Activated CD4-positive, alpha-beta memory T cell treated with anti-CD3 and anti-CD28 coated beads for 36 hours (primary cell): ENCODE measurements at places on chromosomes 11 and 22. TPM values are rescaled to one million over a fixed set of nuclear protein-coding genes. Genes with fewer than 3 reads are reported as not detected.

- no peak overlapping the region for H3K4me3 ChIP-seq
- no peaks in the 10 kb centered on the region for H3K36me3 ChIP-seq
- no peaks in the 10 kb centered on the region for H3K4me1 ChIP-seq
- H3K27ac ChIP-seq = no peak overlapping the region
- H3K27me3 ChIP-seq = peaks cover 5% of the 10 kb centered on the region
- no peak for DNase-seq
Observed at GRCh38 chr11:87006035-87006434, 31.7 kb upstream of the TMEM135 start.

DNA sequence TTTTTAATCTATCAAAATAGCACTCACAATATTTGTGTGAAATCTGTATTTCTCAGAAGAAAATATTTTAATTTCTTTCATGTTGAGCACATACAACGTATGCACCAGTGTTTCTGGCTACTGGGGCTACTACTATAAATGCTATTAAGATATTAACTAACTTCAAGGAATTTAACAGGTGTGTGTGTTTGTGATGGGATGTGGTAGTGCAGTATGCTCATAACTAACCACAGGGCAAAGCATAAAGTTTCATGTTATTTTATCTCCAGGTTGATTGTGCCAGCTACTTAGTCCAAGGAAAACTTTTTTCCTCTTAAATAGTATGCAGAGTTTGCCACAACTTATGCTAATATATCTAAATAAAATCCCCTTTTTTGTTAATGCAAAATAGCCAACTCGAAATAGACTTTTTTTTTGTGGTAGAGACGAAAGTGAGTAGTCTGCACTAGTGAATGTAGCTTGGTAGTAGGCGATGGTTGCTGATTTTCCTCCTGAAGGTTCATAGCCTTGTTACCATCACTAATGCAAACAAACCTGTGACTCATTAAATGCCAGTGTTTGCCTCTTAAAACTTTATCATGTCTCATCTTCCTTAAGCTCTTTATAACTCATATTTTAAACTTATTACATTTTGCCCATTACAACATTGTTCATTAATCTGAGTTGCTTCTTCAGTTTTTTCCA, 565.5 kb upstream of the ANO3 start:
- DNase-seq = no peak
- H3K27me3 ChIP-seq = no peaks in the 10 kb centered on the region
- no peak overlapping the region for H3K4me3 ChIP-seq
- H3K4me1 ChIP-seq = no peaks in the 10 kb centered on the region
- H3K27ac ChIP-seq = no peak overlapping the region

GRCh38 chr11:47552056-47552565, 821 bp downstream of the CELF1 start:
- peak overlapping the region; percentile 92 for H3K27ac ChIP-seq
- H3K27me3 ChIP-seq = no peaks in the 10 kb centered on the region
- H3K36me3 ChIP-seq = peaks cover 24% of the 10 kb centered on the region
- peak; percentile 43 for DNase-seq
- H3K4me1 ChIP-seq = peaks cover 43% of the 10 kb centered on the region

DNA sequence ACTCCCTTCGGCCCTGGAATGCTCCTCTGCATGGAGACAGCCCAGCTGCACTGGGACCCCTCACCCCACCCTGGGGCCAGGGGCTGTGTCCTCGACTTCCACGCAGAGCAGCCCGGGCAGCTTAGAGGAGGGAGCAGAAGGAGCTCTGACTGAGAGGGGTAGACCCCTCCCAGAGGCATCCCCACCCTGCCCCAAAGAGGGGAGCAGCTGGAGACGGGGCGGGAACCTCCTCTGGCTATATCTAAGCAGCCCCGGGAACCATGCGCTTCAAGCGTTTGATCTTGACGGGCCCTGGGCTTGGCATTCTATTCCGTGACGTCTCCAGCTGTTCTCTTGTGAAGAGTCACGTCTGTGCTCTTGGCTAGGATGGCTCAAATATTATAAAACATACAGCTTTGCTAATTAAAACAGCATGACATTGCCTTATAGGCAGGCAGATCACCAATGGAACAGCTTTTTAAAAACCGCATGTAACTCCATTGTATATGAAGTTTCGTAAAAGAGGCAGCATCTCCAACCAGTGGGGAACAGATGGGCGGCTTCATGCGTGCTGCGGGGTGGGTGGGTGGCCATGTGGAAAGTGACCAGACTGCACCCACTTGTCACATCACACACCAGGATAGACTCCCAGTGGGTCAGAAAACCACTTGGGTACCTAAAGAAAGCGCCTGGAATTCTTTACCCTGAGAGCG, 7.7 kb downstream of the KCNQ1 start:
- H3K27ac ChIP-seq = no peak overlapping the region
- H3K4me1 ChIP-seq = peaks cover 4% of the 10 kb centered on the region
- no peaks in the 10 kb centered on the region for H3K36me3 ChIP-seq
- no peaks in the 10 kb centered on the region for H3K27me3 ChIP-seq
- no peak overlapping the region for H3K4me3 ChIP-seq
- DNase-seq = no peak

DNA sequence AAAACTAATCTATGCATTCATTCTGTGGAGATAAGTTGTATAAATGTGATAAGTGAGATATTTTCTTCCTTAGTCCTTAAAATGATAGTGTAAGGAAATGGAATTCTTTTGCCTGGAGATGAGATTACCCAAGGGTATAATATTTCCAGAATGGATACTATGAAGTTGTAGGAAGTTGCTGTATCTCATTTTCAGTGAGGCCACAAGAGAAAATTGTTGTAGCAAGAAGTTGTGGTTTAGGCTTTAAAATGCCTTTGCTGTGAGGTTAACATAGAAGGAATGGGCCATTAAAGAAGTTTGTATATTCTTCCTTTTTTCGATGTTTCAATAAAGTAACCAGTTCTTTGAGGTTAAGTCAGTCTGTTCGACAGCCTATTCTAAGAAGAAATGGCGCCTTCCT, 50.7 kb upstream of the LIN7C start:
- no peaks in the 10 kb centered on the region for H3K36me3 ChIP-seq
- no peak overlapping the region for H3K4me3 ChIP-seq
- H3K27ac ChIP-seq = no peak overlapping the region
- DNase-seq = no peak

DNA sequence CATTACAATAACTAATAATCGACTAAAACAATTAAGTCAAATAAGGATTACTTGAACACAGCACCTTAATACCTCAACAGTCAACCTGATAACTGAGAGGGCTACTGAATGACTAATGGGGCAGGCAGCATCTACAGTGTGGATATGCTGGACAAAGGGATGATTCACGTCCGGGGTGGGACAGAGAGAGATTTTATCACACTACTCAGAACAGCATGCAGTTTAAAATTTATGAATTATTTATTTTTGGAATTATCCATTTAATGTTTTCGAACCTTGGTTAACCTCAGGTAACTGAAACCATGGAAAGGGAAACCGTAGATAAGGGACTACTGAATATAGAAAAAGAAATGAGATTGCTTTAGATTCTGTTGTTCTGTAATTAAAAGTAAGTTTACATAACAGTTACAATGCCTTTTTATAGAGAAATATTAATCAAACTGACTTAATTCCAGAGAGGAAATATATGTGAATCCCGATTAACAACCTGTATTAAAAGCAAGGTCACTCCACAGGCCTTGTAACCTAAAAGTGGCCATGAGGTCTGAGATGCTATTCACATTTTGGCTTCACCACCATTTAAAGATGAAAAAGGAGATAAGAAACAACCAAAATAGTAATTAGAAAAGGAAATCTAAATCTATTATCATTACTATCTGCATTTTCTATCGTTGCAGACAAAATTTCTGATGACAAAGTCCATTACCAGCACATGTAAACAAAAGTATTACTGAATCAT, 119.0 kb upstream of the TP53AIP1 start:
- H3K36me3 ChIP-seq = no peaks in the 10 kb centered on the region
- DNase-seq = no peak
- no peaks in the 10 kb centered on the region for H3K4me1 ChIP-seq
- H3K27ac ChIP-seq = no peak overlapping the region
- no peaks in the 10 kb centered on the region for H3K27me3 ChIP-seq

- H3K27me3 ChIP-seq = peaks cover 4% of the 10 kb centered on the region
- no peak for DNase-seq
- H3K36me3 ChIP-seq = no peaks in the 10 kb centered on the region
- no peak overlapping the region for H3K4me3 ChIP-seq
- peak overlapping the region; percentile 18 for H3K27ac ChIP-seq
Observed at GRCh38 chr11:11987503-11988022, 20.9 kb downstream of the DKK3 start.

DNA sequence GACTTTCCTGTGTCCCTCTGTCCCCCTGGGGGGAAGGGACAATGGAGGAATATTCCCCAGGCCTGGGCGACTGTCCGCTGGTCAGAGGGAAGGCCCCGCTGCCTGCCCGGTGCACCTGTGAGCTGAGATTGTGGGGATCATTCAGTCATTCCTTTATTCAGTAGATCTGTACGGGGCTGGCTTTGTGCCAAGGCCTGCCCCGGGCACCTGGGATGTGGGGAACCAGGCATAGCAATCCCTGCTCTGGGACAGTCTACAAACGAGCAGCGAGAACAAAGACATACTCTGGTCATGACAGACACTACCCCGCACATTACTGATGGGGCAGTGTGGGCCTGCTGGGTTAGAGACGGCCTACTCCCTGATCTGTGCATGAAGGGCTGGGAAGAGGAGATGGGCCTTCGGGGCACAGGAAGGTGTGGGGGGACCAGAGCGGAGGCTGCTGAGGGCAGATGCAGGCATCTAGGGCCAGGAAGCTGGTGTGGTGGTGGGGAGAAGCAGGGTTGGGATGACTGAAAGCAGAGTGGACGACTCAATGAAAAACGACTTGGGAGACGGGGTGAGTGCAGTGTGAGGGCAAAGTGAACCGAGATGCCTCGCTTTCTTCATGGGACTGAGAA, 1.8 kb upstream of the MYO7A start:
- no peak overlapping the region for H3K4me3 ChIP-seq
- DNase-seq = no peak
- H3K36me3 ChIP-seq = no peaks in the 10 kb centered on the region
- no peak overlapping the region for H3K27ac ChIP-seq
- peaks cover 2% of the 10 kb centered on the region for H3K27me3 ChIP-seq

GRCh38 chr11:47524291-47524874, 28.5 kb downstream of the CELF1 start:
- DNase-seq = peak; percentile 37
- peaks cover 68% of the 10 kb centered on the region for H3K4me1 ChIP-seq
- H3K27me3 ChIP-seq = no peaks in the 10 kb centered on the region
- peak overlapping the region; percentile 91 for H3K27ac ChIP-seq

- no peaks in the 10 kb centered on the region for H3K27me3 ChIP-seq
- H3K36me3 ChIP-seq = peaks cover 53% of the 10 kb centered on the region
- H3K4me1 ChIP-seq = peaks cover 31% of the 10 kb centered on the region
- H3K4me3 ChIP-seq = no peak overlapping the region
- H3K27ac ChIP-seq = no peak overlapping the region
Observed at GRCh38 chr11:36446135-36446534, 63.9 kb downstream of the TRAF6 start.

- no peak overlapping the region for H3K4me3 ChIP-seq
- DNase-seq = no peak
- peaks cover 22% of the 10 kb centered on the region for H3K36me3 ChIP-seq
- H3K27me3 ChIP-seq = no peaks in the 10 kb centered on the region
- no peak overlapping the region for H3K27ac ChIP-seq
Observed at GRCh38 chr11:71987521-71987920, 11.2 kb upstream of the IL18BP start.

- no peaks in the 10 kb centered on the region for H3K27me3 ChIP-seq
- no peak overlapping the region for H3K4me3 ChIP-seq
- peaks cover 73% of the 10 kb centered on the region for H3K4me1 ChIP-seq
- peaks cover 14% of the 10 kb centered on the region for H3K36me3 ChIP-seq
- DNase-seq = no peak
Observed at GRCh38 chr11:67412495-67413179, 2.8 kb upstream of the CARNS1 start.

DNA sequence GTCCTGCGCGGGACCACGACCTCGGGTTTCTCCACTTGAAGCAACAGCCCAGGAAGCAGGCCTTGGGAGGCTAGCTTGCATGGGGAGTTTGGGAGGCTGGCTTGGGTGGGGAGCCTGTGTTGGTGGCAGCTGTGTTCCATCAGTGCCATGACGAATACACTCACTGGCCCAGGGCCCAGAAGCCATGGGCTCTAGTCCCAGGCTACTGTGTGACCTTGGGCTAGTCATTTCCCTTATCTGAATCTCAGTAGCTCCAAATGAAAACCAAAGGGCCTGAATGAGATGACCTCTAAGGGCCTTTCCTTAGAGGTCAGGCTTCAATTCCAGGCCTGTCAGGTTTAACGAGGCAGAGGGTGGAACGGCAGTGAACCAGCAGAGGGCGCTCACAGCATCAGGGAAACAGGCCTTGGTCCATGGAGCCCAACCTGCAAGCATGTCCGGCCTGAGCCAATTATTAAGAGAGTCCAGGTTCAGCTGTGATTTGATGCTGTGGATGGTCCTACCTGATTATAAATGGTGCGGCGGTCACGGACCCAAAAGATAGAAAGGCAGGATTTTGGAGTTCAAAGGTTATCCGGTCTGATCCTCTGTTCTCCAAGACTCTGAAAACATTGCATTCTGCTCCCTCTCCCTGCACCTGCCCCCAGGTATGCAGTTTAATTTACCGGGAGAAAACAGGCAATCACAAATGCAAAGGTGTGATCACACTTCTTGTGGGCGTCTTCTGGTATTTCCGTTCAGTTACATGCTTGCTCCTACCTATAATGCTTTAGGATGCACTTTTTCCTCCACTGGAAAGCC, 15.9 kb downstream of the PTPN5 start:
- peaks cover 8% of the 10 kb centered on the region for H3K4me1 ChIP-seq
- H3K27ac ChIP-seq = no peak overlapping the region
- no peak overlapping the region for H3K4me3 ChIP-seq
- H3K36me3 ChIP-seq = no peaks in the 10 kb centered on the region
- DNase-seq = peak; percentile 82

GRCh38 chr11:87775036-87775435, 400.2 kb downstream of the RAB38 start:
- no peak for DNase-seq
- no peaks in the 10 kb centered on the region for H3K4me1 ChIP-seq
- no peaks in the 10 kb centered on the region for H3K36me3 ChIP-seq
- H3K27me3 ChIP-seq = no peaks in the 10 kb centered on the region
- no peak overlapping the region for H3K4me3 ChIP-seq

DNA sequence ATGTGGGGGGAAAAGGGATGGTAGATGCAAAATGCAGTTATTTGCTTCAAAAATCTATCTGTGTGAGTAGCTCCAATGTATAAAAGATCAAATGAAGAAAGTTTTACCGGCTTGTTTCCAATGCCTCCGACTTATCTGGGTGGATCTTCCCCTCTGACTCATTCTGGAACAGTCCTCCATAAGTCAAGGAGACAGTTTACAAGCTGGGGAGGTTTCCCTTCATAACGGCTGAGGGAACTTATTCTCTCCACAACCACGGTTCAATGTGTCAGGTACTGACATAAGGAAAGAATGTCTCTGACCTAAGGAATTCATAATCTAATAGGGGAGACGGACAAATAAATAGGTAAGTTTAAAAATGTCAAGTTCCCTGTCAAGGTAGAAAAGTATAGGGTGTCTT, 49.7 kb upstream of the BIRC3 start:
- no peak overlapping the region for H3K4me3 ChIP-seq
- no peaks in the 10 kb centered on the region for H3K36me3 ChIP-seq
- no peak for DNase-seq
- peaks cover 29% of the 10 kb centered on the region for H3K4me1 ChIP-seq
- no peaks in the 10 kb centered on the region for H3K27me3 ChIP-seq

- H3K27ac ChIP-seq = no peak overlapping the region
- no peak overlapping the region for H3K4me3 ChIP-seq
- no peak for DNase-seq
- no peaks in the 10 kb centered on the region for H3K36me3 ChIP-seq
- H3K4me1 ChIP-seq = no peaks in the 10 kb centered on the region
Observed at GRCh38 chr22:27003297-27003696, 345.9 kb downstream of the MIAT start.

Gene HTR3B
- total RNA-seq = not detected

Gene MUC15
- total RNA-seq = not detected

Gene C11orf65
- 2.0 TPM for total RNA-seq

Gene MMP1
- not detected for total RNA-seq

Gene OR6A2
- not detected for total RNA-seq

Gene PKDREJ
- not detected for total RNA-seq

Gene CABP4
- total RNA-seq = 1.2 TPM

Gene RIMBP3C
- total RNA-seq = not detected
